Ammon's horn (tissue), 1 donor: ENCODE measurements at places on chromosomes 5 and 9.
A peak's percentile ranks its signal among the peaks of the same experiment; 100 is the strongest.

DNA sequence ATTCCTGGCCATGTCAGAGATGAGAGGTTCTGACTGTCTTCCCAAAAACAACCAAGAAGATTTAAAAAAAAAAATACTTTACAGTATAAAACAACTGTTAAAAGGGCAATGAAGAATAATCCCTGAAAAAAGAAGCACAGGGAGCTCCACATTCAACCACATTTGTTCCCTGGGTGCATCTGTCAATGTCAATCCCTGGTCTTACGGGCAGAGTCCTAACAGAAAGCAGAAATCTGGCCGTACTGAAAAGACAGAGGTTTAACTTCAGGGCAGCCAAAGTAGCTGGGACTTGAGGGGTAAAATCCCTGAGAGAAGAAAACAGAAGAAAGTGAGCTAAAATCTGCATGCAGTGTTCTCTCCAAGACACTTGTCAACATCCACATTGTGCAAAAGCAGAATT lies 76.6 kb downstream of the RICTOR start:
- peak; percentile 7 for DNase-seq

DNA sequence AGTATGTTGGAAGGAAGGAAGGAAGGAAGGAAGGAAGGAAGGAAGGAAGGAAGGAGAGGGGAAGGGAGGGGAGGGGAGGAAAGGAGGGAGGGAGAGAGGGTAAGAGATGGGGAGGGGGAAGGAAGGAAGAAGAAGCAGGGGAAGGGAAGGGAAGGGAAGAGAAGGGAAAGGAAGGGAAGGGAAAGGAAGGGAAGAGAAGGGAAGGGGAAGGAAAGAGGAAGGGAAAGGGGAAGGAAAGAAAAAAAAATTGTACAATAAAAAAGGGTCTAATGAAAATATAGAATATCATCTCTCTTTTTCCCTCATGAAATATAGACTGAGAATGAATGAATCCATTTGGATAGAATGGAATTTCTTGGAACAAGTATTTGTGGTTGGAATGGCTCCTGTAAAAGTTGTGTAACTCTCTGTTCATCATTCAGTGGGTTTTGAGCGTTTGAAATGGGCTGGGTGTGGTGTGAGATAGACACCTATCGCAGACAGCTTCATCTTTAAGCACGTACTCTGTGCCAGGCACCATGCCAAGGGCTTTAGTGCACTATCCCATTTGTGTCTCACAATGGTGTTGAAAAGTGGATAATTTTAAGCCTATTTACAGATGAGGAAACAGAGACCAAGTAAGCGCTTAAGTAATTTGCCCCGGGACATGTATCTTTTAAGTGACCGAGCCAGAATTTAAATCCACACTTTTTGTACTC lies 11.6 kb upstream of the PAPPA start:
- no peak for DNase-seq

GRCh38 chr5:141570655-141571054 lies 48.1 kb downstream of the DIAPH1 start:
- no peak for DNase-seq

DNA sequence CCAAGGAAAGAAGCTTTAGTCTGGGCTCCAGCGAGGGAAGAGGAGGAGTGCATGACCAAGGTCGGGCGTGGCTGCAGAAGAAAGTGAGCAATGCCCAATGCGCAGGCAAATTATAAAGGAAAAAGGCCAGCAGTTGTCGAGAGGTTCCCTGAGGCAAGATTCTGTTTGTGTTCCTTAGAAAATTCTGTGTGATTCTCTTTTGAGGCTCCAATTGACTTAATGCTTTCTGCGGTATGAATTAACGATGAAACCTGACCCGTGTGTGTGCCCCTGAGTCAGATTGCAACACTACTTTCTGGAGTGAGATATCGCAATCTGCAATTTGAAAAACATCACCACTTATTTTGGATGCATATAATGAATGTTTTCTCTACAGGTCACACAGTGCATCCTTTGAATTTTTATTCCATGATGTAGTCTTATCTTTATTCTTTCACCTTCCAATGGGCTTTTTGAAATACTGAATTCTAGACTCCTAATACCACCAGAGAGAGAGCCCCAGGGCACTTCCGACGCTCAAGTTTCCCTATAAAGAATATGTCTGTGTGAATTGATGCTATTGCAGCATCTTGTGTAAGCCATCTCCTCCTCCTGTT lies 117.9 kb upstream of the IL6ST start:
- no peak for DNase-seq

- peak; percentile 64 for DNase-seq
Measured at GRCh38 chr9:72440378-72440777, 75.4 kb upstream of the ZFAND5 start.

- DNase-seq = peak; percentile 59
Measured at GRCh38 chr9:69218166-69218565, 44.1 kb downstream of the TJP2 start.

- DNase-seq = no peak
Measured at GRCh38 chr9:97367729-97368128, 44.2 kb upstream of the TDRD7 start.

DNA sequence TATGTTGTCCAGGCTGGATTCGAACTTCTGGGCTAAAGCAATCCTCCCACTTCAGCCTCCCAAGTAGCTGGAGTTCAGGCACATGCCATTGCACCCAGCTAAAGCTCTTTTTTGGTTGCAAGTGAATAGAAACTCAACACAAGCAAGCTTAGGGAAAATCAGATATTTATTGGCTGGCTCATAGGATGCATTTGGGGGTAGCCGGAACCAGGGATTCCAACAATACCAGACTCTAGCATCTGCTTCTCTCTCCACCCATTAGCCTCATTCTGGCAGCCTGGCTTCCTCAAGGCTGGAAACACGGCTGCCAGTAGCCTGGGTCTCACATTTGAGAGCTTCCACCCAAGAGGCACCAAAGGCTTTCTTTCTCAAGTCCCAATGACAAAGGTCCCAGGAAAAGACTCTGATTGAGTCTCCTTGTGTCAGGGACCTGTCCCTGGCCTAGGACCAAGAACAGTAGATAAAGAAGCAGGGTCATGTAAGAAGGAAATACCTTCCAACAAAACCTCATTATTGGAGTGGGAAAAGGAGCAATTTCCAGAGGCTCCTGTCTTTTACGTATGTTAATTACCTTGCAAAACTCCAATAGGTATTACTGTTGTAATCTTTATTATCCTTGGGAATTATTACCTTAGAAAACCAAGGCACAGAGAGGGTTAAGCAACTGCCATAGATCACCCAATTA lies 23.0 kb upstream of the B4GALT1 start:
- DNase-seq = no peak

GRCh38 chr5:116534964-116535651 lies 39.5 kb downstream of the SEMA6A start:
- DNase-seq = no peak

DNA sequence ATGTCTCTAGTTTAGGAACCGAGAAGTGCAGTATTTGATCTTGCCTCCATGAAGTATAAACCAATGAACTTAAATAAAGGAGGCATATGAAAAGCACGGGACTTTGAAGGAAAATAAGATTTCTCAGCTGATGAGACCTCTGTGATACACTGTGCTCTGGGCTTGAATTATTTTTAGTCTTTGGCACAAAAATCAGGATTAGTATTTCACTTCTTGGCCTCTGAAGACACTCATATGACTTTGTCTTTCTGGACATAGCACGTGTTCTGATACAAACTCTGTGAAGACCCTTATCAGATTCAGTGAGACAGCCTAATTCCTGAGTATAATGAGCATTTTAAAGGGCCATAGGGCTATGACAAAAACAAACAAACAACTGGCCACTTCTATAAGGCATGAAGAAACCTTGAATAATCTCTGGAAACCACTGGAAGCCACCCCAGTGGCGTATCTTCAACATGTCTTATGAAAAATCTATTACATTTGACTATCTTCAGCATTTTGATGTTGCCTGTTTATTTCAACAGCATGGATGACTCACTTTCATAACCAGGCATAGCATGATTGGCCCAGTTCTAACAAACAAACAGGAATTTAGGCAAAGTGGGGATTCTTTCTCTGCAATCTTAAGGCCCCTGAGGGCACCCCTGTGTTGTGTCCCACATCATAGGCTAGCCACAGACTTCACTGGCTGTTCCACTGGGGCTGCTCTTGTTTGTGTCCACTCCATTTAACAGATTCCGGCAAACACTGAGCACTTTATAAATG lies 90.3 kb upstream of the ZNF462 start:
- DNase-seq = no peak

GRCh38 chr9:5563417-5563815 lies 53.1 kb downstream of the PDCD1LG2 start:
- no peak for DNase-seq

GRCh38 chr9:95507464-95508241 lies 9.1 kb downstream of the PTCH1 start:
- peak; percentile 74 for DNase-seq

DNA sequence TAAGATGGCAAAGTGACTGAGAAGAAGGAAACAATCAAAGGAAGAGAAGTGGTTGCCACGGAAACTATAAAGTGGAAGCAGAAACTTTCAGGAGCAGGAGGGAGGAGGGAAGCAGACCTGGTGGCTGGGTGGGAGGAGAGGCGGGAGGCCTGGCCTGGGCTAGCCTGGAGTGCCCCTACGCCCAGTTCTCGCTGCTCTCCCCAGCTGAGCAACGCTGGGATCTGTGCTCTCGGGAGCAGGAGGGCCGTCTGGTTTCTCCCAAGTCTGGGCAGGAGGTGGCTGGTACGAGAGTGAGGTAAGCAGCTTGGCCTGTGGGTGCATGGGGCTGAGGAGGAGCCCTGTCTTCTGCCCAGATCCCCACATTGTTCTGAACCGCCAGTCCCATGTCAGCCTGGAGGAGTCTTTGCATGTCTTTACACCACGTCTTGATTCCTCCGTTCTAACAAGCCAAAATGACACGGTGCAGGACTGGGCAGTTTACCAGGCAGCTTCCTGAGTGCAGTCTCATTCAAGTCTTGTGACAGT lies 15.0 kb upstream of the DAB2IP start:
- DNase-seq = peak; percentile 38

GRCh38 chr5:67954351-67954750 lies 261.2 kb upstream of the PIK3R1 start:
- DNase-seq = no peak

- DNase-seq = no peak
Measured at GRCh38 chr5:80165452-80165851, 90.4 kb downstream of the SERINC5 start.

- no peak for DNase-seq
Measured at GRCh38 chr5:158979290-158979689, 120.4 kb downstream of the EBF1 start.

DNA sequence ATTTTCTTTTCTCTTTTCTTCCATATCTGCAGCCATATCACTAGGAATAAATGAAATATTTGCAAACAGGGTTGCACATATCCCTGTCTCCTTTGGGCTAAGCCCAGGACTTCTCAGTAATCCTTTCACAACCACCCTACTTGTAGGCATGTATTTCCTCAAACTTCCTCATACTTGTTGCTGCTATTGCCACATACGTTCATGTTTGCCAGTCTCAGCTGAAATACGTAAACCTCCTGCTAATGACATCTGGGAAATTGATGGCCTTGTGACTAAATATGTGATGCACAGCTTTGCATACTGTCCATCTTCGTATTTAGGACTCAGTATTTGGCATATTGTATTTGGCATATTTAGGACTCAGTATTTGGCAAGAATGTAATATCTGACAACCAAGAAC lies 224.6 kb downstream of the PLK2 start:
- no peak for DNase-seq

GRCh38 chr5:72606525-72606924 lies 99.3 kb upstream of the ZNF366 start:
- DNase-seq = no peak

DNA sequence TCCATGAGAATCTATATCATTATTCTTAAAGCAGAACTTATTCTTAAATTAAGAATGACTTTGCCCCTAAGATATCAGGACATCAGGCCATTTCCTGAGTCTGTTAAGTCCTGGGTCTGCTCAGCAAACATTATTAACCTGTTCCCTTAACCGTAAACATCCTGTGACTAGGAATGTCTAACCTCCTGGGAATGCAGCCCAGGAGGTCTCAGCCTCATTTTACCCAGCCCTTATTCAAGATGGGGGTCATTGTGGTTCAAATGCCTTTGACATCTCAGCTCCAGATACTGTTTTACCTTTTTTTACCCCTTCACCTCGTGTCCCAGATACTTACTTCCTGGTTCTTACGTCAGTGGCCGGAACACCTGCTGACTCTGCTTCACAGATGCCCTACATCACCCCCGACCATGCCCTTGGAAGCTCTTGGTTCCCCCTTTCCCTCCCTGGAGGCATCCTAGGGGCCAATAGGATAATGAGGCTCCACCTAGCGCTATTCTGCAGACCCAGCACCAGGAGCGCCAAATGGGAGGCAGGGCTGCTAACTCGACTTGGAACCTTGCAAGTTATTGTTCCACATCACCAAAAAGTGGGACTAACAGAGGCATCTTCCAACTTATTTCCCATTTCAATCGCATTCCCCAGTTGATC lies 182.5 kb downstream of the MED10 start:
- no peak for DNase-seq

- no peak for DNase-seq
Measured at GRCh38 chr9:37083654-37084053, 36.7 kb upstream of the ZCCHC7 start.

GRCh38 chr5:84830265-84830664 lies 445.6 kb upstream of the EDIL3 start:
- DNase-seq = no peak

DNA sequence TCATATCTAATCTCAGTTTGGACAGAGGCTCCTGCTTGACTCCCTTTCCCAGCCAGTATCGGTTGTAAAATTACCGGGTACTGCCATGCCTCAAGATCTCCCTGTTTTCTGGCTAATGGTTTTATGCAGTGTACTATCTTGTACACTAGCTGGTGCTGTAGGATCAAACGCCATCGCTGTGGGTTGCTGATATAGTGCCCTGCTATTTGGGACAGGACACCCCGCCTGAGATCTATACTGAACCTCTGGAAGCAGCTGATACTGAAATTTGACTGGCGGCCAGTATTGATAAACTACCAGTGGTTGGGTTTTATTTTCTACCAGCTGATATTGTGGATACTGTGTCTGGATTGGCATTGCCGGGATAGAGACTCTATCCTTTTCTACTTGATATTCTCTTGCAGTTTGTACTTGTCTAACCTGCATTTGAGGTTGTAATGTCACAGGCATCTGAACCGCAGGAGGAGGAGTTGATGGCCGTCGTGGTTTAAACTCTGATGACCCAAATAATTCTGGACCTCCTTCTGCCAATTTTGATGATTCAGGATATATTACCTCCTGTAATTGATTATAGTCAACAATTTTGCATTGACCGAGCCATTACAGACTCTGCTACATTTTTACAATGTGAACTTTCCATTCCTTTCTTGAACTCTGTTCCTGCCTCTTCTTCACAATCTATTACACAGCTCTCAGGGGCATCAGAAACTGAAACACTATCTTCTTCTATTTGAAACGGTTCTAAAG lies 112.5 kb upstream of the LARP1 start:
- DNase-seq = no peak

DNA sequence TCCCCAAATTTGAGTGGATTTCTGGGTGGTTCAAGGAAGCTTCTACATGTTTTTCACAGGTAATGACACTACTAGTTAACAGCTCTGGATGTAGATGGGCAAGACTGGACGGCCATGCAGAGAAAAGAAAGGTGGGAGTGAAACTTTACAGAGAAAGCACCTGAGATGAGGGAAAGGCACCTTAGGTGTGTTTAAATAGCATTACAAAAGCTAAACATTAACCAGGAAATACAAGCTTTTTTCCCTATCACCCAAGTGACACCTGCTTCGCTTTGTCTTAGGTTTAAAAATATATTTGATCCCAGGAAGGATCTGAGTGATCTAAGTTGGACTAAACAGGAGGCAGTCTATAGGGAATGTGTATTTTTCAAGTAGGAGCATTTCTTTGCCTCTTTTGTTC lies 8.3 kb downstream of the C9orf152 start:
- no peak for DNase-seq

GRCh38 chr9:121439711-121440664 lies 59.7 kb downstream of the GGTA1 start:
- no peak for DNase-seq

- DNase-seq = no peak
Measured at GRCh38 chr9:126564128-126564527, 49.6 kb upstream of the LMX1B start.
